Smooth muscle cell of the pulmonary artery (primary cell): ENCODE measurements at places on chromosomes 6 and 20. TPM values are rescaled to one million over a fixed set of nuclear protein-coding genes. Genes with fewer than 3 reads are reported as not detected.

Gene KCNK16
- total RNA-seq = not detected in 2 replicates

Gene BHLHE23
- not detected in 2 replicates for total RNA-seq

Gene PRKN
- total RNA-seq = 1.1 and 3.0 TPM in 2 replicates

Gene SNPH
- total RNA-seq = 12.0 and 21.3 TPM in 2 replicates

Gene RSPO3
- total RNA-seq = 1.7 and 8.0 TPM in 2 replicates

Gene ZNF165
- 0.13 and 0.26 TPM in 2 replicates for total RNA-seq

Gene FNDC1
- 0.46 and 1.1 TPM in 2 replicates for total RNA-seq

Gene RSPO4
- total RNA-seq = 0.46 TPM in 1 of 2 replicates, not detected in the other

Gene PRSS16
- total RNA-seq = 0.33 and 0.40 TPM in 2 replicates

Gene DYNLT2
- 0.39 and 0.43 TPM in 2 replicates for total RNA-seq

Gene SLC44A4
- 0.20 TPM in 1 of 2 replicates, not detected in the other for total RNA-seq

Gene TP53TG5
- total RNA-seq = 0.03 TPM in 1 of 2 replicates, not detected in the other

Gene SIRPG
- total RNA-seq = not detected in 2 replicates

Gene GRIK2
- total RNA-seq = 0.89 and 2.6 TPM in 2 replicates

Gene AKAP7
- 2.0 and 3.6 TPM in 2 replicates for total RNA-seq

Gene FOXQ1
- total RNA-seq = 0.03 TPM in 1 of 2 replicates, not detected in the other

Gene HLA-G
- 0.26 and 0.36 TPM in 2 replicates for total RNA-seq

Gene CLDN20
- not detected in 2 replicates for total RNA-seq

Gene TMEM242
- total RNA-seq = 6.7 and 7.0 TPM in 2 replicates

Gene BPIFB4
- total RNA-seq = not detected in 2 replicates

Gene TMEM244
- not detected in 2 replicates for total RNA-seq

Gene CCR6
- not detected in 2 replicates for total RNA-seq

Gene NRSN1
- not detected in 2 replicates for total RNA-seq

Gene FRK
- total RNA-seq = 1.6 and 2.8 TPM in 2 replicates

Gene CNKSR3
- total RNA-seq = 2.5 and 5.6 TPM in 2 replicates

Gene SPATA25
- total RNA-seq = 0.65 and 2.0 TPM in 2 replicates

Gene MACROD2
- total RNA-seq = 0.40 and 0.85 TPM in 2 replicates

Gene NHSL1
- total RNA-seq = 3.9 and 5.6 TPM in 2 replicates

Gene DOK5
- 31.3 and 55.3 TPM in 2 replicates for total RNA-seq

Gene BPIFA1
- not detected in 2 replicates for total RNA-seq
